ENCODE measurements at places on chromosomes 3 and 15.

DNA sequence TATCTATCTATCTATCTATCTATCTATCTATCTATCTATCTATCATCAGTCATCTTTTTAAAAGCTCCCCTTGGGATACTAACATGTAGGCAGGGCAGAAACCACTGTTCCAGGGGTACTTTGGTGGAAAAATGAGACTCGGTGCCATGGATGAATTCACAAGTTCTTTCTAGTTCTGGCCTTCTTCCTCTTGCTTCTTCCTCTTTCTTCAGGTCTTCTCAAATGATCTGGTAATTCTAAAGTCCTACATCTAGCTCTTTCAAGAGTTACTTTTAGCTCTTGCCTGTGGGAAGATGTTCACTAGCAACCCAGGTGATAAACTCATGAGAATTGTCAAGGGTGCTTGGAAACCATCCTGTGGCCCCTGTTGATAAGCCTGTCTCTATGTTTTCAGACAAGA, 168.5 kb upstream of the TBC1D5 start:
- no peak for DNase-seq

- DNase-seq = no peak
Measured at GRCh38 chr3:189517981-189518380, 113.2 kb upstream of the TP63 start.

GRCh38 chr3:65810302-65810701, 228.4 kb downstream of the MAGI1 start:
- DNase-seq = peak; percentile 42

- DNase-seq = no peak
Measured at GRCh38 chr3:156098437-156099035, 21.8 kb upstream of the KCNAB1 start.

- peak; percentile 68 for DNase-seq
Measured at GRCh38 chr15:47473832-47474231, 243.5 kb upstream of the SEMA6D start.

DNA sequence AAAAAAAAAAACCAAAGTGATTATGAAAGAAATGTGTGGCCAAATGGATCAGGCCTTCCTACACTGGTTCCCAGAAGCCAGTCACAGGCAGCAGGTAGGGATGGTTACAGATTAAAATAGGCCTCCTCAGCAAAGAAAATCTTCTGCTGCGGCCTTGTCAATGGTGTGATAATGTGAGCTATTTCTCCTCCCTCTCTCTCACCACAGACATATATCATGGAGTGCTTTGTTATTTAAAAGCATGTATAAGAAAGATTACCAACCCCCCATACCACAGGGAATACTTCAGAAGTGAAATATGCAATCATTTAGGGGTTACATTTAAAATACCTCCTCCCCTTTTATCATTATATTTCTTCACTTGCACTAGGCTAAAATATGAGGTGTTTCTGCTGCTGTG, 32.2 kb upstream of the LRTM1 start:
- no peak for DNase-seq

DNA sequence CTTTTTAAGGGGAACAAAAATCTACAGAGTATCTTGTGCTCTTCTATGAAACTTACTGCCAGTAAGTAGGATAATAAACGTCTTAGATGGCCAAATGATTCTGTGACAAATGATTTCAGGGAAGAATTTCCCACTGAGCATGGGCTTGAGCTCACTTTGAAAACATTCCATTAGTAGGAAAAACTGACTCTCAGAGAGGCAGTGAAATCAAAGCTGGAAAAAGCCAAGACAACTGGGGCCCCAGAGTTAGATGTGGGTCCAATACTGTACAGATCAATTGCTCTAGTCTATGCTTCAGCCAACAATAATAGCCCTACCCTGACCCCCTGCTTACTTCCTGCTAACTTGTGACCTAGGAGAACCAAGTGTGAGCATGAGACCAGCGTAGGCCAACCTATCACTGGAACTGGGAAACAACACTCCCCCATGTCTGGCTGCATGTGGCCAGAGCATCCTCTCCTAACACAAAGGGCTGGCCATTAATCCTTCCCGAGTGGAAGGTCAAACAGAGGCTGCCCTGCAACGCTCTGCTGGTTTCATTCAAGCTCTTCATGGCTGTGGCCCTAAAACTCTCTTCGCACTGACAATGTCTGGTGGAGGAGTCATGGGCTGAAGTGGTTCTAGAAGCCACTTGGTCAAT, 68.8 kb downstream of the FOXB1 start:
- no peak for DNase-seq

All from skin of body (tissue), 3 donors.